Stimulated activated CD8-positive, alpha-beta memory T cell treated with anti-CD3 and anti-CD28 coated beads, Interleukin-4, amount 100 ng/mL, for 48 hours (primary cell): ENCODE measurements at places on chromosomes 2 and 18.
A peak's percentile ranks its signal among the peaks of the same experiment; 100 is the strongest.

GRCh38 chr2:19744456-19745199, 157.2 kb downstream of the TTC32 start:
- no peak for DNase-seq

DNA sequence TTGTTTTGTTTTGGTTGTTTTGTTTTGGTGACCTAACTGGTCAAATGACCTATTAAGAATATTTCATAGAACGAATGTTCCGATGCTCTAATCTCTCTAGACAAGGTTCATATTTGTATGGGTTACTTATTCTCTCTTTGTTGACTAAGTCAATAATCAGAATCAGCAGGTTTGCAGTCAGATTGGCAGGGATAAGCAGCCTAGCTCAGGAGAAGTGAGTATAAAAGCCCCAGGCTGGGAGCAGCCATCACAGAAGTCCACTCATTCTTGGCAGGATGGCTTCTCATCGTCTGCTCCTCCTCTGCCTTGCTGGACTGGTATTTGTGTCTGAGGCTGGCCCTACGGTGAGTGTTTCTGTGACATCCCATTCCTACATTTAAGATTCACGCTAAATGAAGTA, at the start of gene TTR:
TTR (plus strand) TSS at position 250 of the 400 bp plus-strand sequence; CDS start at position 276, 26 bp downstream.
- DNase-seq: no peak

- no peak for DNase-seq
Measured at GRCh38 chr18:50315100-50315871, 27.8 kb upstream of the CXXC1 start.

- DNase-seq: peak; percentile 59
Measured at GRCh38 chr18:77108001-77108692, 24.4 kb downstream of the MBP start.

DNA sequence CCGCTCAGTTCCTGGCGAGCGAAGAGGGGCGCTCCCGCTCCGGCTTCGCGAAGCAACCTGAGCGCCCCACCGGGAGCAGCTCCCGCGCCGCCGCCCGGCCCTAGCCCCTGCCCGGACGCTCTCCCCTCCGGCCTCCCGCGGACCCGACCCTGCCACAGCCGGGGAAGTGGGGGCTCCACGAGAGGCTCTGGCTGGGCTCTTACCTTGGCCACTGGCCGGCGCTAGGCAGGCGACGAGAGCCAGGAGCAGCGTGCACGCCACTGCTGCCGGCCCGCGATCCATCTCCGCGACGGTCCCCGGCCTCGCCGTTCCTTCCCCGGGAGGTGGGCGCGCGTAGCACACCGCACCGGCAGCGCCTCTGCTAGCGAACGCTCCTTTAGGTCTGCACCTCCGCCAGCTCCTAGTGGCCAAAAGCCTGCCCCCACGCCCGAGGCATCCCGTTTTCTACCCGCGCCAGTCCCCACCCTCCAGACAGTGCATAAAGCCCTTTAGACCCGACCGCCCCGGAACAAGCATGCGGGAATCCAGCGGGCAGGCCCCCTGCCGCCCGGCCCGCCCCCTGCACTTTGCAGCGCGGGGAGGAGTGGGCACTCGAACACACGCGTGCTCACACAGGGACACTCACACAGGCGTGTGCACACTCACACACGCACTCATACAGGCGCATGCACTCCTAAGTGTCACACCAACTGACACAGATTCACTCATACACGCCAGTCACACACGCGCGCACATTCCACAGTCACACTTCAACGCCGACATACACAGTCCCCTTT, at the start of gene LRP2:
LRP2 (minus strand) TSS at position 417 of the 776 bp plus-strand sequence; CDS start at position 282, 135 bp downstream.
- peak; percentile 41 for DNase-seq

GRCh38 chr2:181697571-181697970, 17.3 kb upstream of the NEUROD1 start:
- DNase-seq: no peak

DNA sequence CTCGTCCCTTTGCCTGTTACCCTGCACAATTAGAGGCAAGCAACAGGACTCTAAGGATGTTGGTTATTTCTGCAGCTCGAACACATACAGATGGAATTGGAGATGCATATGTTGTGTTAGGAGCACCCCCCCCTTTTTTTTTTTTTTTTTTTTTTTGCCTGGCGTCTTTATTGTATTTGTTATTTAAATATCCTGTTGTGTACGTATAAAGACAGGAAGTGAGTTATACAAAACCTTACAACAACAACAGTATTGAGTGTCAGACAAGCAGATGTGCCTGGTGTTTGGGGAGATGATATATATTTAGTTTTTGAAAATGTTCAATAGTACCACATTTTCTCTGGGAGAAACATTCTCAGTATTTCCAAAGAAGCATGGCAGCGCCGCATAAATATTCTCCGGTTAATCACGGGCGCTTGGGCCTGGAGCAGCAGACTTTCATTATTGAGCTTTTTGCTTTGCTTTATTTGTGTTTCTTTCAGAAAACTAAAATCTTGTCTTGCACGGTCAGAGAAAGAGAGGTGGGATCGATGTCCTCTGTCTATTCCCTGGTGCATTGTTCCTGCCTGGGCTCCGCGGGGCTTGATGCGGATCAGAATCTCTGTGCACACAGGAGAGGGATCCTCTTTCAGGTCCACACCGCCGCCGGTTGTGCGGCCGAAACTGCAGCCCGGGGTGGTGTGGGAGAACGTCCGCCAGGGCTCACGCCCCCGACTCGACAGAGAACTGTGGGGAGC, 23.2 kb upstream of the ZNF516 start:
- DNase-seq: no peak

DNA sequence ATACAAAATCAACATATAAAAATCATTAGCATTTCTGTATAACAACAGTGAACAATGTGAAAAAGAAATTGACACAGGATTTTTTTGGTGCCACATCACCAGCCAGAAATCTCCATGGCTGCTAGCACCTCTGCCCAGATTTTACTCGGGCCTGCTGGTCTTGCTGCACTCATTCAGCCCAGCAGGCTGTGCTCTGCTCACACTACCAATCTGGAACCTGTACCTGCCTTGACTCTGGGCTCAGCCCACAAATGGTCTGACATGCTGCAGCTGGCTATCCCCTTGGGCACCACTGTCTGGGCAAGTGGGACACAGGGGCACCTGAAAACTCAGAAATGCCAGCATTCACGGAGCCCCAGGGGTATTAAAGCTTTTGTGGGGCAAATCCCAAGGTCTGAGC, 392.5 kb upstream of the NRXN1 start:
- no peak for DNase-seq

DNA sequence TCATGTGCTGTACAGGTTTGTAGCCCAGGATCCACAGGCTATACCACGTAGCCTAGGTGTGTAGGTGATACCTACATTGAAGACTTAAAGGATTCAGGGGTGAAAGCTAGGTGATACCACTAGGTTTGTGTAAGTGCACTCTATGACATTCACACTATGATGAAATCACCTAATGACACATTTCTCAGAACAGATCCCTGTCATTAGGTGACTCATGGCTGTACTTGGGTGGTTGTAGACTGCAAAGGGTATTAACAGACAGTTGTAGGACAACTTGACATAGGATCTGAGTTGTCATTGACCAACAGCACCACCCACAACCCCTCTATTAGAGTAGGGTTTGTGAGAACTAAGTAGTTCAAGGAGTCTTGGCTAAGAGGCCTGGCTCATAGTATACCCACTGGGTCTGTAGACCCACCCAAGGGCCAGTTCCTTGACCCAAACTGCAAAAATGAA, 27.7 kb upstream of the SMCHD1 start:
- no peak for DNase-seq

DNA sequence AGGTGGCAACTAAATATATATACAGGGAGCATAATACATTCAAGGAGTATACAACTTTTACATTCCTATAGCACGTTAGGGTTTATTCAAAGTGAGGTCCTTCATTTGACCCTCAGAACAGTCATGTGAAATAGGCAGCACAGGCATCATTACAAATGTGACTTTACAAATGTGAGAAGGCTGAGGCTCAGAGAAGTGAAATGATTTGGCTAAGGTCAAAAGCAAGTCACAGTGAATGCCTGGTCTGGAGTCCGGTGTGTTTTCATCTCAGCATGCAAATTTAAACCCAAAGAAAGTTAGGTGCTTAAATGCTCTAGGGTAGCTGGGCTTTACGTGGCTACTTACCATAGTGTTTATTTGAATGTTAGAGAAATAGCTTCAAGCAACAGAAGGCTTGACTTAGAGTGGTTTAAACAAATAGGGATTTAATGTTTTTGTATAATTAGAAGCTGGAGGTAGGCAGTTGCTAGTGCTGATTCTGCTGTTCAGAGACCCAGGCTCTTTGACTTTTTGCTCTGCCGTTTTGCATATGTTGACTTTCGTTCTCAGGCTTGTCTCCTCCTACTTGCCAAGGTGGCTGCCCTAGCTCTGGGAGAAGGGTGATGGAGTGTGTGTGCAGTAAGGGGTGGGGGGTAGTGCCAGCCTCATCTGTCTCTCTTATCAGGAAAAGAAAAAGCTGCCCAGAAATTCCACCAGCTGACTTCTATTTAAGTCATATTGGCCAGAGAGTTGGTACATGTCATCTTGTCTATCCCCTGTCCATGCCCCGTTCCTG, 89.2 kb downstream of the PLCL1 start:
- DNase-seq: no peak

DNA sequence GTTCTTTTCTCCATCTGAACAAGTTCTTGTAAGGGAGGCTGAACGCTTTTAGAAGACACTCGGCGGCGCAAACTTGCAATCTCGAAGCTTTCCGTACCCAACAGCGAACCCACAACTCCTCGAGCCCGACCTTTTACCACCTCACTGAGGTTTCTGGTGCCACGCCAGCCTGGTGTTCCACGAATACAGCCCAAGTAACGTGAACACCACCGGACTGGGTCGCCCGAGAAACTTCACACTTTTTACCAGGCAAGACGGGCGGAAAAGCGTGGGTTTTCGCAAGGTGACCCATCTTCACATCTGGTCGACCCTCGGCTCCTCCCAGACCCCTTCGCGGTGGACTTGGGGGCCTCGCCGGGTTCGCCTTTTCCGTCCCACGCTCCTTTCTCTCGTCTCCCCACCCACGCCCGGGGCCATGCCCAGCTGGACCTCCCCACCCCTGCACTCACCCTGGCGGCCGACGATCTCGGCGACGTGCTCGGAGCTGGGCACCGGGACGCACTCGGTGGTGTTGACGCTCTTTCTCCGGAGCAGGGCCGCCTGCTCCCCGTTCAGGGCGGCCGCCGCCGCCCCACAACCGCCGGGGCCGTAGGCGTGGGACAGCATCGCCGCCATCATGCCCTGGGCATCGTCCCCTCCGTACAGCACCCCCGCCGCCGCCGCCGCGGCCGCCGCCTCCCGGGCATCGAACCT, 1.2 kb downstream of the MEX3C start:
- DNase-seq: peak; percentile 75

GRCh38 chr2:191311627-191312026, 66.4 kb downstream of the MYO1B start:
- DNase-seq: no peak

DNA sequence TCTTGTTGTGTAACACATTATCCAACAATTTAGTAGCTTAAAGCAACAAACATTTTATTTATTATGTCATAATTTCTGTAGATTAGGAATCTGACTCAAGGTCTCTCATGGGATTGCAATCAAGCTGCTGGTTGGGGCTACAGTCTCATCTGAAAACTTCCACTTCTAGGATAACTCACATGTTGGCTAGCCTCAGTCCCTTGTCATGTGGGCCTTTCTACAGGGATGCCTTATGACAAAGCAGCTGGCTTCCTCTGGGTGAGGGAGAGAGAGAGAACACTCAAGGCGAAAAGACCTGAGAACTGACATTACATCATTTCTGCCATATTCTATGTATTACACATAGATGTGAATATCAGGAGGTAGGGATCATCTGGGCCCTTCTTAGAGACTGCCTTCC, 317.9 kb upstream of the VRK2 start:
- no peak for DNase-seq

DNA sequence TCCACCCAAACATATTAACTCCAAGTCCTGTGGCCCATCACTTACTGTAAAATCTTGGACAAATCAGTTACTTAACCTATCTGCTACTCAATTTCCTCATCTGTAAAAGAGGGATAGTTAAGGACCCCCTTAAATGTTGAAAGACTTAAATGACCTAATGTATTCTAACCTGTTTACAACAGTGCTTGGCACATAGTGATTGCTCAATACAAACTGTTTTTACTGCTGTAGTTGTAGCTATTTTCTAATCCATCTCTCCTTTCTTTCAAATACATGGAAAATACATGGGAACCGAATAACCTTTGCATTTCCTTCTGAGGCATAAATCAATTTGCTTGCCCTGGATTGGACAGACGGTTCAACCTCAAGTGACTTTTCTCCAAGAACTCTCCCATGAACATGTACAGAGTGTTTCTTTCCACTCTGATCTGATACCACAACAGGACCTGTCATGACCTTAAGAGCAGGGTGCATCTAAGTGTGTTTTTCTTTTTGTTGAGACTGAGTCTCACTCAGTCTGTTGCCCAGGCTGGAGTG, 2.7 kb downstream of the LNPK start:
- DNase-seq: no peak

DNA sequence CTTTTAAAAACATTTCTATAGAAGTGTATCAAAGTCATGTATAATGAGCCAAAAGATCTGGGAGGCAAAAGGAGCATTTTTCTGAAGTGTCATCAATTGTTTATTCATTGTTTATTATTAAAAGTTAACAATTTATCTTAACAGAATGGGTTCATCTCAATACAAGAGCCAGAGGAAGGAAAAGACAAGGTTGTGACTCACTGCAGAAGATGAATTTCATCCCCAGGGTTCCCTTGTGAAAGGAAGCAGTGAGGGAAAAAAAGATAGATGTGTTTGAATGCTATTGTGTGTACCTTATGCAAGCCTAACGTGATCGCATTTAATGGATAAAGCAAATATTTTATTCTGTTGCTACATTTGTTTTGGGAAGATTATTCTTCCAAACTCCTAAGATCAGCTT, 286.3 kb downstream of the PIEZO2 start:
- no peak for DNase-seq
